ENCODE measurements at places on chromosomes 1 and 21. TPM values are rescaled to one million over a fixed set of nuclear protein-coding genes. Genes with fewer than 3 reads are reported as not detected.

GPR3 gene
- total RNA-seq, result 0.50 TPM

CHIA gene
- total RNA-seq, result not detected

KIF17 gene
- total RNA-seq, result 0.11 TPM

AK2 gene
- total RNA-seq, result 93.0 TPM

LCE3E gene
- not detected for total RNA-seq

GRCh38 chr1:119040906-119041305 is 52.8 kb upstream of the TBX15 start:
- DNase-seq, result no peak

DNA sequence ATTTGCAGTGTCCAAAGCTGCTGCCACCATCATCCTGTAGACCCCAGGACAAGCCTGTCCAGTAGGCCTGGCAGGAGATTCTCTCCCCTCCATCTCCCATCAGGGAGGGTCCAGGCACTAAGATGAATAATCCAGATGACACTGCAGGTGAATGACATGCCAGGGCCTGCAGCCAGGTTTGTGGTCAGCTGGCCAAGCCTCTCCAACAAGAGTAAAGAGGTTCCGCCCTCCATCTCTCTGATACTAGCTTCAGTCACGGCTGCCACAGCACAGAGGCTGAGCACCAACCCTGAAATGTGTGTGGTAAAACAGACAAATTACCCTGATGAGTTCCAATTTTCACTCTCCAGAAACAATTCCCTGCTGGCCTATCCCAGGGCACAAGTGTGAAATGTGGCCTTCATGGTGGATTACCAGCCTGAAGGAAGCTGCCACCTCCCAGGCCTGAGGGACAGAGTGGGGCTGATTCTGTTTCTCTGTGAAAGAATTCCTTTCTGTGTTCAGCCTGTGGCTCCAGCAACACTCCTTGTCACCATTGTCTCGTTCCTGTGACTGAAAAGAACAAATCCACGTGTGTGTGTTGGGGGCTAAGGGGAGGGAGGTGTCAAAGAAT is 19.9 kb upstream of the LHX4 start:
- no peak for DNase-seq

GRCh38 chr1:55632058-55632457 is 416.9 kb upstream of the USP24 start:
- no peak for DNase-seq

- no peak for DNase-seq
Measured at GRCh38 chr21:39915881-39916280, 48.6 kb downstream of the PCP4 start.

DNA sequence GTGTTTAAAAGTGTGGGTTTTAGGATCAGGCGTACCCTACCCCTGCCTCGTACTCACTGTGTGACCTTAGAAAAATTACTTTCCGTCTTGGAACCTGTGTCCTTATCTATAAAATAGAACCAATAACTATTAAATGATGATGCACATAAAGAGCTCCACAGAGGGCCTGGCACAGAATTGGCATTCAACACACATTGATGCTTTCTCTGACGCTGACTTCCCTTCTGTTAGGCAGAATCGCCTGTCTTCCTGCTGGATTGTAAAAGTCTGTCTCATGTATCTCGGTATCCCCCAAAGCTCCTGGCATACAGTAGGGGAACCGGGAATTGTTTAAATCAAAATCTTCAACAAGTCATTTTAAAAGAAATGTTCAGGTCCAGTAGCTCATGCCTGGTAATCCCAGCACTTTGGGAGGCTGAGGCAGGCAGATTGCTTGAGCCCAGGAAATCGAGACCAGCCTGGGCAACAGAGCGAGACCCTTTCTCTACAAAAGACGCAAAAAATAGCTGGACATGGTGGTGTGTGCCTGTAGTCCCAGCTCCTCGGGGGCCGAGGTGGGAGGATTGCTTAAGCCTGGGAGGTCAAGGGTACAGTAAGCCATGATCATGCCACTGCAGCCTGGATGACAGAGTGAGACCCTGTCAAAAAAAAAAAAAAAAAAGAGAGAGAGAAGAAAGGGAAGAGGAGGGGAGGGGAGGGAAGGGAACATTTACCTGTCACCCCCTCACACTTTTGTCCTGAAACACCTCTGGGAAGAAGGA is 41.3 kb upstream of the FHAD1 start:
- no peak for DNase-seq

- DNase-seq, result no peak
Measured at GRCh38 chr1:50103615-50104081, 5.1 kb upstream of the ELAVL4 start.

- no peak for DNase-seq
Measured at GRCh38 chr1:24775916-24776315, 30.7 kb downstream of the CLIC4 start.

GRCh38 chr1:219724440-219724839 is 111.5 kb upstream of the ZC3H11B start:
- DNase-seq, result no peak

DNA sequence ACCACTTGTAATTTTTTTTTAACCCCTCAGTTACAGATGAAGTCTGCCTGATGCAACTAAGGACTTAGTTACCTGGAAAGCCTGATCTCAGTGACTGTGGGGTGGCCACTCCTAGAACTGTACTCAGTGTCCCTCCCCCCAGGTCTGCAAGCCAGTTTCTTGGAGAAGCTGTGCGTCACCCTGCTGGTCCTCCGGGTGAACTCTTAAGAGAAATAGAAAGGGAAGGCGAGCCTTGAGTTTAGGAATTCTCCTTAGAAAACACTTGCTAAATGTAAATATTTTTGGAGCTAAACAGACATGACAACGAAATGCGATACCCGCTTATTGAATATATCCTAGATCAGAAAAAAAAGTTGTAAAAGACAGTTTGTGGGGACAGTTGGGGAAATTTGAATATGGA is 730 bp downstream of the SLC16A4 start:
- no peak for DNase-seq

DNA sequence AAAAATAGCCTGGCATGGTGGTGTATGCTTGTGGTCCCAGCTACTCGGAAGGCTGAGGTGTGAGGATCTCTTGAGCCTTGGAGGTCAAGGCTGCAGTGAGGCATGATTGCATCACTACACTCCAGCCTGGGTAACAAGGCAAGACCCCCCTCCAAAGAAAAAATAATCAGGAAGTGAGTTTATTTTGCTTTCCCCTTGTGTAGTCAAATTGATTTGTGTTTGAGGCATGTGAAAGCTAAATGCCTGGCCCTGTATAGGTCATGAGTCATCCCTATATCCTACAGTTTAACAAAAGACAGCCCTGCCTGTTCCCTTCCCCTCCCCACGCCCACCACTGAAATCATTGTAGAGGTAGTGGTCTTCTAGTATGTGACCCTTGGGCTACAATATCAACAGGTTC is 241.4 kb upstream of the JUN start:
- no peak for DNase-seq

DNA sequence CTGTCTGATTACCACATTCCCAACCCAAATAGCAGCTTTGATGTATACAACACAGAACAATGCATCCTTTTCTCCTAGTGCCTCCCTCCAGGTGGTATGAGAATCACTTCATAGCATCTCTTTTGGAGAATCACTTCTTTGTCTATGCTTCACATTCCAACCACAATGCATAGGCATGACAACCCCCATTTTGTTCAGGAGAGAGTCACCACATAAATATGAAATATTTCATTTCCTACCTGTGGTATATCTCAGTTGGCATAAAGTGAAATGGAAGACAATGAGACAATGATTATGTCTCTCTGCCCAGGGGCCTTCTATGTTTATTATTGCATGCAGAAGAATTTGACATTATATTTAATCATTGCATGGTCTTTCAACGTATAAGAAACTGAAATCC is 112.2 kb downstream of the BRINP2 start:
- DNase-seq, result no peak

DNA sequence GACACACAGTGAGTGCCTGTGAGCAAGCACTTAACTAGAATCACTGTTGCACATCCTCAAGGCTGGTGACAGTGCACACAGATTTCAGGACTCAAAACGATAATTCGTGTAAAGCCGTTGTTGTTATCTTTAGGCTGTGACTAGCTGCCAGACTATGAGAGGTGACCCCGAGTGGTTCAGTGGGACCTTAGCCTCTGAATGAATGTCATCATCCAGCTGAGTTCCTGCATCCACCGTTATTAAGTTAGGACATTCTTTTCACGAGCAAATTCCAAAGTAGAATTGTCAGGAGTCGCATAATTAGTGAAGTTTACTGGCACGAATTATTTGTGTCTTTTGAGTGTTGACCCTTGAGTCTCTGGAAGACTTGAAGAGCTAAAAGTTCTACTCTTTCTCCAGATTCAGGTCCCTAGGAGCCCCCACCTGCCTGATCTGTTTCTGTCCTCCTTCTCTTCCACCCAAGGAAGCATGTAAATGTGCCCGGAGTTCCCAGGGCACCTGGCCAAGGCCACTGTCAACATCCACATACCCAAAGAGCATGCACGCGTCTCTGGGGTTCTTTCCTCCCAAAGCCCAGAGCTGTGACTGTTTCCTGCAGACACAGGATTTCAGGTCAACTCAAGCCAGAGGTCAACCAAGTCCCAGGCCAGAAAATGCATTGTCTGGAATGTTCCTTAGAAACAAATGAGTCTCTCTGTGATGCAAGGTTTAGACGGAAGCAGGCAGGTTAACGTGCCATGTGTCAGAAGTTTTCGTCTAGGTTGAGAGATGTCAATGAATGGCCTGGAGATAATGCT is 207.2 kb downstream of the TOMM20 start:
- DNase-seq, result no peak

DNA sequence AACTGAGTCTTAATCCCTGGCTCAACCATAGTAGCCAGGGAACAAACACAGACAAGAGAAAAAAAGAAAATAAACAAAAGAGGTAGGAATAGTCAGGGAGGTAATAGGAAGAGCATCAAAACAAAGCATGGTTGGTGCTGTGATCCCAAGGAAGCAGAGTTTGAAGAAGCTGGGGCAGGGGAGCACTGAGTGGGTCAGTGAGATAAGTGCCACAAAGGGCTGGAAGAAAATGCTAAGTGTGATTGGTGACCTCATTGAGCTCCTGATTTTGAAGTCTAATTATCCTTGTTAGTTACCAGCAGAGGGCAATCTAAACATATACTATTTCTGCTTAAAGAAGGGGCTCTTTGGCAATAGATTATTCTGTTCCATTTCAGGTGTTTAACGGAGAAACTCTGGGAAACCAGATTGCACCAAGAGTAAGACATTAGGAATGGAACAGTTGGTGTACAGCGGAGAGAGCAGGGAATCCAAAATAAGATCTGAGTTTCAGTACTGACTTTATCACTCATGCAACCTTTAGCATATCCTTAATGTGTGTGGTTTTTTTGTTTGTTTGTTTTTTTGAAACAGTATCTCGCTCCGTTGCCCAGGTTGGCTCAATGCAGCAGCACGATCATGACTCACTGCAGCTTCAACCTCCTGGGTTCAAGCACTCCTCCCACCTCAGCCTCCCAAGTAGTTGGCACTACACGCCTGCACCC is 30.7 kb upstream of the KIAA1614 start:
- DNase-seq, result no peak

- no peak for DNase-seq
Measured at GRCh38 chr21:43740497-43741156, 21.7 kb downstream of the PDXK start.

Data from osteocyte (in vitro differentiated cells).